Neural crest cell (in vitro differentiated cells): ENCODE measurements at places on chromosomes 11 and 22. TPM values are rescaled to one million over a fixed set of nuclear protein-coding genes. Genes with fewer than 3 reads are reported as not detected.

DNA sequence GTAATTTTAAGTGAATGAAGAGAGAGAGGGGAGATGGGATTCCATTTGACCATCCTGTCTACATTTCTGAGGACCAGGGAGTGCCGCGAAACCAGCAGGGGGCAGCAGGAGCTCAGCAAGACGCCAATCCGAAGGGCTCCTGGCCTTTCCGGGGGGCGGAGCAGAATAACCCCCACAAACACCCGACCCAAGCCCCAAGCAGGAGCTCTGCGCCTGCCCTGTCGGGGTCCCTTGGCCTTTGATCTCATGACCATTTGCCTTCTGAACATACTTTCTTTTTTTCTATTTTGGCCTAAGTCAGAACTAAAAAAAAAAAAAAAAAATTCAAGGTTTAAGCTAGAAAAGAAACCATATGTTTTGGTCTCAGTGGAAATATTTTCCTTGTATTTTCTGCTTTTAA lies 21.9 kb upstream of the SCN2B start:
- DNase-seq: peak; percentile 78

- no peak for DNase-seq
These were observed 120.9 kb downstream of the SWAP70 start for GRCh38 chr11:9784602-9785315.

The HBB gene
- total RNA-seq: not detected in 2 replicates

GRCh38 chr11:120068114-120068573 lies 69.8 kb downstream of the TRIM29 start:
- DNase-seq: no peak

DNA sequence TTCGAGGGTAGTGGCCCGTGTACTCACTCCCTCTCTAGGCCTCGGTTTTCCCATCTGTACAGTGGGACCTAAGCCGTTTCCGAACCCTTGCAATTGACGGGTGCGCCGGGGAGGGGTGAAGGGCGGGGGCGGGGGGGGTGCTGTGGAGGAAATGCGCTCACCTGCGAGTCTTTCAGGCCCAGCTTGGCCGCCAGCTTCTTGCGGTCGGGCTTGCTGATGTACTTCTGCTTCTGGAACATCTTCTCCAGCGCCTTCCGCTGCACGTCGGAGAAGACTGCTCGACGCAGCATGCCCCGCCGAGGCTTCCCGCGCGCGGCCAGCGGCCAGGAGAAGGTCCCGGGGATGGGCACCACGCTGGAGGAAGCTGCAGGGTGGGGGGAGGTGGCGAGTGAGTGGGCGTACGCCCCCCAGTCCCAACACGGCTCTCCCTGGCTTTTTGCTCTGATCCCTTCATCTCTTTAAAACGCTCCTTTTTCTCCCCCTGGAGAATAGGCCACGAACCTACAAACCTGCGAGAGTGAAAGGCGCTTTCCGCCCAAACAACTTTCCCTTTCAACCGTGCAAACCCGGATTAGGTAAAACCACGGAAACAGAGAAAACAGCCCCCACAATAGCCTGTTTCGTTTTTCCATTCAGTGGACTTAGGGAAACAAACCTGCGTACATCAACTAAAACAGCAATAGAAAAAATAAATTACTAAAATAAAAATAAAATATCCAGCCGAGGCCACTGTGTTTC lies 3.2 kb downstream of the DBX1 start:
- no peak for DNase-seq

The XKR3 gene
- not detected in 2 replicates for total RNA-seq

The SGSM1 gene
- 0.50 and 0.75 TPM in 2 replicates for total RNA-seq

DNA sequence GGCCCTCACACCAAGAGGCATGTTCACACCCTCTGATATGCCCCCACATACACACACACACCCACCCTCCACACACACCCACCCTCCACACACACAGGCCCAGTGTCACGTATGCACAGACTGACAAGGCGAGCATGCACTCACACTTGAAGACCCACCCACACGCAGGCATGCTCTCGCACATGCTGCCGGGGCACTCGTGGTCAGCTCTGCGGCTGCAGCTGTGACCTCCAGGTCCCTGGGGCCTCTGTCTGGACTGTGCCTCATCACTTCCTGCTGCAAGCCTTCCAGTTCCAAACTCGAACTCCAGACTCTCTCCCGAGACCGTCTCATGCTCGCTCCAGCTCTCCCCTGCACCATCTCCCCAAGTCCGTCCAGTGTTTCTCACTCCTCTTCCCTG lies 9.5 kb downstream of the DCHS1 start:
- no peak for DNase-seq

DNA sequence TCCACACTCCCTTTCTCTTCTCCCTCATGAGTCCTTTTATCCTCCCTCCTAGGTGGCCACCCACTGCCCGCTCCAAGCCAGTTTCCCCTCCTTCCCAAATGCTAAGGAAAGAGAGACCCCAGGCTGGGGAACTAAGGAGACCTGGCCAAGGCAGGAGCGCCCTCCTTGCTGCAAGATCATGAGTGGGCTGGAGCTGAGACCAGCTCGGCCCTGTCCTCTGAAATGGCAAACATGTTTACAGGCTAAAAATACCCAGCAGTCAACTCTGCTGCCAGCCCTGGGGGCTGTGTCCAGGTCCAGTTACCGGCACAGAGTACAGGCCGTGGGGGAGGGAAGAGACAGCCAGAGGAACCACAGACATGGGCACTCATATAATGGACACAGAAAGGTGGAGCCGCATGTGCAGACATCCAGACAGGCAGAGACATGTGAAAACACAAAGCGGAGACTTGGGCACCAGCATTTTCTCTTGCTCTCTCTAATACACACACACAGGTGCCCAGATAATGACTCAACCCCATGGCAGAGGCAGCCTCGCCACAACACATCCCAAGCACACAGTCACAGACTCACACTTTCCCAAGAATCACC lies 1.2 kb upstream of the AHNAK start:
- no peak for DNase-seq

The MS4A7 gene
- not detected in 2 replicates for total RNA-seq

DNA sequence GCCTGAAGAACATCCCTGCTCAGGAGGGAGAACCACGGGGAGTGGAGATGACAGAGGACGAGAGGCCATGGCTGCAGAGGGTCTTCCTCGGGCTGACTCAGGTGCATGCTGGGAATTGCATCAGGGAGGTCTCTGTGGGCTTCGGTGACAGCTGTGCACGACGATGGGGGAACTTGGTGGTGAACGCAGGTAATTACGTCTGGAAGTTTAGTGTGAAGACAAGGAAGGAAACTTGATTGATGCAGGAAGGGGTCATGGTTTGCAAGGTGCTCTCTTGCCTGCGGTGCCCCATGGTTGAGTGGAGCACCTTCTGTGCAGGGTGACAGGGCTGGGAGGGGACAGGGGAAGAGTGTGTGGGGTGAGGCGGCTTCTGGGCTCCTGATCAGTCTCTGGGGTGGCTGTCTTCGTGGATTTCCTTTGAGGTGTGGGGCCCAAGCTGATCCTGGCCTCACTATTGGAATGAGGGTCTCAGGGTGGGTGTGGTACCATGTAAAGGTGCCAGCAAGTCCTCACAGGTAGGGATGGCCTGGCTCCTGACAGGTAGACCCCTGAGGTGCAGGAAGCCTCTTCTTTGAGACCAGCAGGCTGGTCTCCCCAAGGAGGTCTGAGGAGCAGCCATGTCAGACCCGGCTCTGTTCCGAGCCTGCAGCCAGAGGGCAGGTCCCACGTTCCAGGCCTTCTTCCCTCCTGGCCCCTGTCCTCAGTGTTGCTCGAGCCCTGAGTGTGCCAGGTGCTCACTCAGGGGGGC lies 1020.1 kb downstream of the TBC1D22A start:
- DNase-seq: no peak

The OR8H2 gene
- total RNA-seq: not detected in 2 replicates

DNA sequence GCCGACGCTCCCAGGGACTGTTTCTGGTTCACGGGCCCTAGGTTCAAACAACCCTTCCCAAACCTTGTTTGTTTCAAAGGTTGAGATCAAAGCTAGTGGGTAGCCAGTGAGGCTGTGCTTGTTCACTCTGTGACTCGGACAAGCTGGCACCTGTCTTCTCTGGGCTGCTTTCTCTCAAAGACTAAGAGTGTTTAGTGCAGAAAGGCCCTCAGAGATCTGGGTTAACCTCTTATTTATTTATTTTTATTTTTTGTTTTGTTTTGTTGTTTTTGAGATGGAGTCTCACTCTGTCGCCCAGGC lies 13.0 kb upstream of the MALAT1 start:
- no peak for DNase-seq

DNA sequence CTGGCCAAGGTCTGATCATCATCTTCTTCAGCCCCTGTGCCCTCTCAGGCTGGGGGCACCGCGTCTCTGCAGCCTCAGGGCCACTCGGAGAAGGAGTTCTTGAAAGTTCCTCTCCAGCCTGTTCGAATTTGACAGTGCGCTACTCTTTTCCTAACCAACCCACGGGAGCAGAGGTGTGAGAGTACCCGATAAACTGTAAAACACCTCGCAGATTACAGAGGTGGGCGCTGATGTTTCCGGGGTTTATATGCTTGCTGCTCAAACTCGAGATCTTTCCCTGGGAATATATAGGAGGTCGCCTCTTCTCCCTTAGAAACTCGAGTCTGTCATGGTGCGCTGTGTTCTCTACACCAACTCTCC lies 515 bp downstream of the CTR9 start:
- DNase-seq: no peak

DNA sequence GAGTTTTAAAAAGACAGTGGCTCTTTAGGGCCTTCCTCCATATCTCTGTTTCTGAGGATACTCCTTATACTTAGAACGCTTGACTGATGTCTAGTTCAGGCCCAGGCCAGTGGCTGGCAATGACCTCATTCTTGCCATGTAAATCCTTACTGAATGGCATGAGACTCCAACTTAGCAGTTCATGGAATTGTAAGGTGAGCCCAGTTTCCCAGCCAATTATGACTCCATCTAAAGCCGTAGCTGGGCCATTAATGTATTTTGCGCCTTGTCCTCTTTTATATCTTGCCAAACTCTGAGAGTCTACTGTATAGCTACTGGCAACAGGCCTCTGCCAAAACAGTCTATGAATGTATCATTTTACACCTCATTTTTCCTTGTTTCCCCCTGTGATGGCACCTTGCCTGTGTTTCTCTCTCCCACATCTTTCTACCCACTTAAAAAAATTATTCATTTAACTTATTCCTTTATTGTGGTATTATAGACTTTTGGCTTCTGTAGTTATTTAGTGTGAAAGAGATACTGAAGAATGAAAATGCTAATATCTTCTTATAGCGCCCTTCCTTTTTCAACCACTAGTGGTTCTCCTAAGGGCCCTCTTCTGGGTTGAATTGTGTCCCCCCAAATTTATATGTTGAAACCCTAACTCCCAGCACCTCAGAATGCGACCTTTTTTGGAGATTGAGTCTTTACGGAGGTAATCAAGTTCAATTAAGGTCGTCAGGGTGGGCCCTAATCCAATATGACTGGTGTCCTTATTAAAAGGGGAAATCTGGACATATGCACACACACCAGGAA lies 67.4 kb downstream of the ZNRF3 start:
- no peak for DNase-seq

The MCHR1 gene
- total RNA-seq: 0.84 and 1.3 TPM in 2 replicates

DNA sequence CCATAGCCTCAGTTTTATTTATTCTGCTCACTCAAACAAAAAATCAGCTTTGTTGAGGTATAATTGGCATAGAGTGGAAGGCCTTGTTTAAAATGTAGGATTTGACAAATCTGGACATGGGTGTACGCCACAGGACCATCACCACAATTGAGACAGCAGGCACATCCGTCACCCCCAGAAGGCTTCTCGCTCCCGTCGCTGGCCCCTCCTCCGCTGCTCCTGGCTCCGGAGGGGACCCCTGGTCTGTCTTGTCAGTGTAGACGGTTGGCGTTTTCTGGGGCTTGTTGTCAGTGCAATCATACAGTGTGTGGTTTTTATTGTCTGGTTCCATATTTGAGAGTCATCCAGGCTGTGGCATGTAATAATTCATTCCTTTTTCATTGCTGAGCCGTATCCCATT lies 97.6 kb downstream of the KCNQ1 start:
- no peak for DNase-seq

DNA sequence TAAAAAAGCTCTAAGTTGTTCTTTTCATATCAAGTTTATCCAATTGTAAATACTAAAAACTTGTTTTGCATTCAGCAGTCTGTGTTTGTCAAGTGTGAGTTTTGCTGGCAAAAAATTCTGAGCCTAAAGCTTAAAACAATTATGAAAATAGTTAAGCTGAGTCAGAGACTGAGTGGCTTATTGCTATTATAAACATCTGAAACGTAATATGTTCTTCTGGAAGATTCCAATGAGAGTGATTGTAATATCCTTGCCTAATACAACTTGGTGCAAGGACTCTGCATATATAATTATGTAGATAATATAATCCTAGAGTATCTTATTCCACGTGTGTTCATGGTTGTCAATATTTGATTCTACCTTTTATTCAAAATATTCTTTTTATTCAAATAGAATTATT lies 14.1 kb upstream of the NUP50 start:
- DNase-seq: no peak

GRCh38 chr11:7143908-7144307 lies 55.1 kb downstream of the RBMXL2 start:
- no peak for DNase-seq

DNA sequence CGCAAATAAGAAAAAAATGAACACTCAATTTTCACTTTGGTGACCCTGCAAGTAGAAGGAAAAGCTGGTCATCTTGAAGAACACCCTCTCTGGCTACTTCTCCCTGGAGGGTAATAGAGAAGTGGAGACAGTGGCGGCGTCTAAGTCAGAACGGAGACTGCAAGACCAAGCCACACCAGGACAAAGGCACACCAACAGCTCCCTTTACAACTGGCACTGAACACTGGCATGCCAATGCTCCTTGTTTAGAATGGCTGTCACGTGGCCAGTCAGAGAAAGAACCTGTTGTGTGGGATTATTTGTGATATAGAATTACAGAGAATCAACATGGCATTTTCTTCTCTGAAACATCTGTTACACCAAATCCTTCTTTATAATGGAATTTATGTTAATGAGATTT lies 61.3 kb upstream of the YPEL1 start:
- DNase-seq: no peak

The DERL3 gene
- 5.7 TPM in 2 replicates for total RNA-seq

DNA sequence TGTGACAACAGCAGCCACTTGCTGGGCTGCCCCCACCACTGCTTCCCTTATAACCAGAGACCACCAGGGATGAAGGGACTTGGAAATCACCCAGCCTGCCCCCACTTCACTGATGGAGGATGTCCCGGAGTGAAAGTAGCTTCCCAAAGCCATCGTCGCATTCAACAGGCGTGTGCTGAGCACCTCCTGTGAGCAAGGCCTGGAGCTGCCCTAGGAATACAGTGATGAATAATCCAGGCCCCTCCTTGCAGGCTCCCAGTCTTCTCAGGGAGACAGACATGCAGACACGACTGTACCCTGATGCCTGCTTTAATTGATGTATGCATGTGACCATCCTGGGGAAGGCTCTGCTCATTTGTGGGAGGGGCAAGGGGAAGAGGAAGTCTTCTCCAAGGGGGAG lies 22.6 kb downstream of the PTPN5 start:
- DNase-seq: no peak

- DNase-seq: no peak
These were observed 1224.8 kb downstream of the JRKL start for GRCh38 chr11:97614606-97615005.

GRCh38 chr11:10050561-10050960 lies 243.5 kb downstream of the SBF2 start:
- no peak for DNase-seq
